ENCODE measurements at places on chromosomes 3 and 15.

DNA sequence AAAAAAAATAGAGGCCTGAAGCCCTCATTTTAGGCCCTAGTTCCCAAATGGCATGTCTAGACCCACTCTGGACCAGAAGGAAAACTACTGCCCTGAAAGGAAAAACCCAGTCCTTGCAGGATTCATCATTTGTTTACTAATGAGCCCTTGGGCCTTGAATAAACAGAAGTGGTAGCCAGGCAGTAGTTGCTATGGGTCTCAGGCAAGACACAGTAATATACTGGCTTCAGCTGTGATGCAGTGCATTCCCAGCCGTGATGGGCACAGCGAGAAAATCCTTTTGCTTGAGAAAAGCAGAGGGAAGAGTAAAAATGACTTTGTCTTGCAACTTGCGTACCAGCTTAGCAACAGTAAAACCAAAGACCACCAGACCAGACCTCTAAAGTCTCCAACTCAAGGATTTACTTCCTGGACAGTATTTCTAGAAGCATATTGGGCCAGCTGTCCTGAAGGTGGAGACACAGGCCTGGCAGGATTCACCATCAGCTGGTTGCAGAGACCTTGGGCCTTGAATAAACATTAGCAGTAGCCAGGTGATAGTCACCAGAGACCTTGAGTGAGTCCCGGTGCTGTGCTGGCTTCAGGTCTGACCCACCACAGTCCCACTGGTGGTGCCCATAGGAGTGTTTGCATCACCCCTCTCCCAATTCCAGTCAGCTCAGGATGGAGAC, 208.3 kb upstream of the SLITRK3 start:
- DNase-seq: no peak

- DNase-seq: no peak
These were observed 110.4 kb upstream of the PFN2 start for GRCh38 chr3:150081084-150081483.

DNA sequence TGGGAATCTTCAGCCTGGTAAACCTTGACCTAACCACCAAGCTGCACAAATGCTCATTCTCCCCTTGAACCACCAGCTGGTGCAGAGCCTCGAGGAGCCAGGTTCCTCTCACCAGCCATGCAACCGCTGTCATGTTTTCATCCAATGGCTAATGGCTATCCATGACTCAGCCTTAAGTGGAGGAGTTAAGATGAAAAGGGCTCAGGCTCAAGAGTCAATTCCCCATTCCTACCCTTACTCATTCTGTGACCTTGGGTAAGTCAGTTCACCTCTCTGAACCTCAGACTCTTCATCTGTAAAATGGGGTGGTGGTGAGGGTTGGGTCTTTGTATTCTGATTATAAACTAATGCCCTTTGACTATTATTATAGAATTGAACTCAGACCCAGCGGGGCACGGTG, 515.6 kb downstream of the SHQ1 start:
- DNase-seq: no peak

- no peak for DNase-seq
These were observed 357.5 kb downstream of the FOXP1 start for GRCh38 chr3:71225951-71226564.

DNA sequence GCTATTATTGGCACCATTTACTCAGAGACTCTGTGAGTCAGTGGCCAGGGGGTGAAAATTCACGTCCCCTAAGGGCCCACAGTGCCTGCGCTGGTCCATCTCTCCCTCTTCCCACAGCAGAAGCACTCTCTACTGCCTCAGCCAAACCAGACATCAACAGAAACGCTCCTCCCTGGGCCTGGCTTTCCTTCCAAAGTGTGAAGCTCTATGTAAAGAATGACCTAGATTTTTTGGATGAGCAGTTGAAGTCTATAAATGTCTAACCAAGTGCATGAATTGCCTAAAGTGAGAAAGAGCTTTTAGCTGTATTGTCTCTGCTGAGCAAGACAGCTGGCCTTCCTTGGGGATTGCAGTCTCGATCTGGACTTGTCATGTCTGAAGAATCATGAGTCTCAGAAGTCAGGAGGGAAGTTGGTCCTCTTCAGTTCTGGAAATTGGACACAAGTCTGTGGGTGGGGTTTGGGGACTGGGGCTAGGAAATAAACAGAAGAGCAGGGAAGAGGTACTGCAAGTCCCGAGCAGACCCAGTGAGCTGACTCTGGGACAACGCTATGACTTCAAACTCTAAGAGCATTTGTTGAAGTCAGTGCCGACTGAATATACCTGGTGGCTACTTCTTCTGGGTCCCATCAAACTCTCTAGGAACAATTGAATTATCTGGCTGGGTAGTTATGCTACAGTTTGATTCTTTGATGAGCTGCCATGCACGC, 29.0 kb downstream of the RASGRP1 start:
- DNase-seq: no peak

- DNase-seq: no peak
These were observed 327.8 kb downstream of the RBMS3 start for GRCh38 chr3:29608414-29609327.

DNA sequence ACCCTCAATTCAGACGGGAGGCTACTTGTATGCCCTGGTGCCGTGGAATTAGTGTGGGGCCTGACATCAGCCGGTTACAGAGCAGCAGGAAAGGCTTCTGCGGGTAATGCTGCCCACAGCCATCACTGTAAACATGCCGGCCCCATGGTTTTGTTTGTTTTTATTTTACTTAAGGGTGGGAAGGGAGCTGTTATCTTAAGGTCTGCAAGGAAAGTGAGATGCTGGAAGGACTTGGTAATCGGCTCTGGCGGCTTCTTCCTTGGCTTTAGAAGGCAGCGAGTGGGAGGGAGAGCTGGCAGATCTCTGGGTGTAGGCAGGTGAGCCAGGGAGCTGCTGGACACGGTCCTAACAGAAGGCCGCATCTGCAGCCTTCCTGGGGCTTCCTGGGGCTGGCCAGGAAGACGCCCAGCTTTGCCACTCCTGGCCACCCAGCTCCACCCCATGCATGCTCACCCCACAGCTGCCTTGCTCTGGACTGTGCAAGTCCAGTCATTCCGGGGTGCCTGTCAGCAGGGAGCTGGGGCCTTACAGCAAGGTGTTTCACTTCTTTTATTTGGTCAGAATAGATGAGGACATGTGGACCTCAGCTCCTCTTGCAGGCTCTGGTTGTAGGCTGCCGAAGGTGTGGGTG, 54.1 kb upstream of the FURIN start:
- no peak for DNase-seq

DNA sequence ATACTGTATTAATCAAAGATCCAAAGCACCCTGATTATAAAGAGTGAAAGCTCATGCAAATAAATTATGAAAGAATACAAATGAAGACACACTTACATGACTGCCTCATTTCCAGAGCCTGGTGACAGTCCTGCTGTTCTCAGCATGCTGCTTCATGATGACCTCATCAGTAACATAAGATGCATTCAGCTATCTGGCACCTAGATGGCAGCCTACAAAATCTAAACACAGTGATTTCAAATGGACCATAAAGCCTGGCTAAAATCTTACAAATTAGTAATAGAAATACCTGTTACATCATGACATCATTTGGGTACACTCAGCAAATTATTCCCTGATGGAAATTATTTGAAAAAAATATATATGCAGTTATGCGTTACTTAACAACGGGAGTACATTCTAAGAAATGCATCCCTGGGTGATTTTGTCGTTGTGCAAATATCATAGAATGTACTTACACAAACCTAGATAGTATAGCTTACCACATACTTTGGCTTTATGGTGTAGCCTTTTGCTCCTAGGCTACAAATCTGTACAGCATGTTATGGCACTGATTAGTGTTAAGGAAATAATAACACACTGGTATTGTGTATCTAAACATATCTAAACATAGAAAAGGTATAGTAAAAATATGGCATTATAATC, 207.2 kb downstream of the EPHA3 start:
- no peak for DNase-seq

- no peak for DNase-seq
These were observed 59.4 kb downstream of the MYO9A start for GRCh38 chr15:72058585-72058984.

DNA sequence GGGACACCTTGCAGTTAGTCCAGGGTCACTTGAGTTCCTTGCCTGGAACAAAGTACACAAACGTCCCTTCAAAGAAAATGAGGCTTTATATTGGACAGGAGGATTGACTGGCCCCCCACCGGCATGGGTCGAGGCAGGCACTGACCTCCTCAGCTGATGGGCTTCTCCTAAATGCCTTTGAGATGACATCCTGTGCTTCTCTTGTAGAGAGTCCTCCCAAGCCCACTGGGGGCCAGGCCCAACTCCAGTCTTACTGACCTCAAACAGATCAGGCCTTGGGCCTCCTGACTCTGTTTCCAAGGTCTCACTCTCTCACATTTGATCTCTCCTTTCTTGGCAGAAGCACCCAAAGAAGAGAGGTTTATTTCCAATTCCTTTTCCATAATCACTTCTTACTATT, 516.1 kb downstream of the MCTP2 start:
- no peak for DNase-seq

- no peak for DNase-seq
These were observed 33.0 kb upstream of the ABI3BP start for GRCh38 chr3:101026244-101026643.

Measured in AG09309 (cell line).